ENCODE measurements at places on chromosomes 1 and 21.

GRCh38 chr1:53071167-53071865, 9.3 kb downstream of the PODN start:
- DNase-seq: no peak

- no peak for DNase-seq
Observed at GRCh38 chr1:89259283-89259971, 13.2 kb downstream of the GBP5 start.

DNA sequence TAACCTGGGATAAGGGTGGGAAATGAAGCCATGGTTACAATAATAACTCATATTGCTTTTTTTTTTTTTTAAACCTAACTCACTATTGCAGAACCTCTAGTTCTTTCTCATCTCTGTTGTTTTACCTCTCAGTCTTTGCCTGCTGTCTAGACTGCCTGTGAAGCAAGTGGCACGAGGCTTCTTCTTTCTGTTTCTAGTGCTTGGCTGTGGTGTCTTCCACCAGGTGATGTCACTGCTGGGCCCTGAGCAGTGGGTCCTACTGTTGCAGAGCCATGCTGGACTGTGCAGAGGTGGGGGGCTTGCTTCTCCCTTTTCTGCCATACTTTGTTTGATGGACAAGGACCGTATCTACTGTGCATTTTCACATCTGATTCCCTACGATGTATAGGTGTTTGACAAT, 51.7 kb downstream of the ZNF326 start:
- DNase-seq: no peak

DNA sequence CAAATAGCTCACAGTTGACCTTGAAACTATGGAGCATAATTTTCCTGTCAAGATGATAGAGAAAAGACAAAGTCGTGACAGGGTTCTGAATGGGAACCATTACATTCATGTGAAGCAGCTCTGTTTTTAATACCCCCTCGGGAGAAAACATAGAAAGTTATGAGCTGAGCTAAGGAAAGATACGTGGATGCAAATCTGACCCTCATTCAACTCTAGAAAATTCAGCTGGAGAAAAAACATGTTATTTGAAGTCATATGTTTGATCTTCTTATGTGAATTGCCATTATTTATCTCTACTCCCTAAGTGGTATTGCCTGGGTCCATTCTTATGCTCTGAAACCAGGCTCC, 48.0 kb upstream of the LRRC52 start:
- DNase-seq: no peak

- no peak for DNase-seq
Observed at GRCh38 chr21:44926331-44927101, 5.8 kb upstream of the ITGB2 start.

DNA sequence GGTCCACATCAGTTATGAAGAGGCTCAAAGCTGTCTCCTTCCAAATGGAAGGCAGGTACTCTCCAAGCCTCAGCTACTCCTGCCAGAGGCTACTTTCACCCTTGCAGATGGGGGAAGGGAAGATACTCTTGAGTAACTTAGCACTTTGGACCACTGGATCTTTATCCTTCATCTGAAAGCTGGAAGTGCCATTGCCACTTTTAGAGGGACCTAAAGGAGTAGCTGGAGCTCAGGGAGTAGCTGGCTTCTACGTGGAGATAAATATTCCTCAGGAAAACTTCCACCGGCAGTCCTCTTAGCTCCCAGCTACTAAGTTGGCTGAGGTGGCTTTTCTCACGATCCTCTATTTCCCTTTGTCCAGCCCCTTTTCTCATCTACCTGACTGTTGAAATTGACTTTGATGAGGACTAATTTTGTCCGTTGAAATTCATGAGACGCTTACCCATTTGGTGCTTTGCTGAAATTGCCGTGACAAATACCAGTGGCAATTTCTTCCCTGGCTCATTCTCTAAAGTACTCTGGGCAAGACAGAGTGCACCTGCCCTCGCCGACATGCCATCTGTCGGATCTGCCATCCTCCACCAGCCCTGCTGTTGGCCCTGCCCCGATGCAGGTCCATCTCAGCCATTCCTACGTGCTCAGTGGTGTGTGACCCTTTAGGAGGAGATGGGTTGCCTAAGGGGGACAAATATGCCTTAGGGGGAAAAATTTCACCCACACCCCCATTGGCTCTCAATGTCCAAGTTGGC, 13.6 kb downstream of the IGSF21 start:
- no peak for DNase-seq

DNA sequence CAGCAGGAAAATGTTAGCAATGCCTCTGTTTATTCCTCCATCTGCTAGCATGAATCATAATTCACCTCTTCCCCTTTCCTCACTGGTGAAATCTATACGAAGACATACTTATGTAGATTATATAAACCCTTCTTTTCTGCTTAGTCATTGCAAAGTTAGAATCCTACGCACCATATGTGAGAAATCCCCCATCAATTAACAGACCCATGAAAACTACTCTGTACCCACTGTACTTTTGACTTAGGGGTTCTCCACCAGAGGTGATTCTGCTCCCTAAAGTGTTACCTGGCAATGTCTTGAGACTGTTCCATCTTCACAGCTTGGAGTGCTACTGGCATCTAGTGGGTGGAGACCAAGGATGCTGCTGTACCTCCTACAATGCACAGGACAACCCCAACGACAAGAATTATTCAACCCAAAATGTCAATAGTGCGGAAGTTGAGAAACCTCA, 49.6 kb upstream of the KCTD3 start:
- no peak for DNase-seq

DNA sequence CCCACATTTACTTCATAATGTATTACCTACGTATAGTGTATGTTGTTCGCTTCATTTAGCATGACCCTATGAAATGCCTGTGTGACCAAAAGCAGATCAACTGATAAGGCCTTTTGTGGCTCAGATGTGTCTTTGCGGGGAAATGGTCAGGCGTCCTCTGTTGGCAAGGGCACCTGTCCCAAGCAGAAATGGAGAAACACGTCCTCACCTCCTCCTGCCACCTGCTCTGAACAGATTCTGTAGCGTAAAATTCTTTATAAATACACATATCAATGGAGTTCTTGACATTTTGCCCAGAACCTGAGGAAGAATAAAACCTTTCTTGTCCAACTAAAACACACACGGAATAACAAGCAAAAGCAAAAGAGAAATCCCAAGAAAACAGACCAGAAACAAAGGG, 417.9 kb downstream of the KIF26B start:
- no peak for DNase-seq

GRCh38 chr1:213326281-213327016, 275.4 kb downstream of the RPS6KC1 start:
- no peak for DNase-seq

GRCh38 chr1:91505086-91505485, 4.4 kb downstream of the CDC7 start:
- no peak for DNase-seq

- no peak for DNase-seq
Observed at GRCh38 chr1:223411309-223411708, 18.1 kb downstream of the CCDC185 start.

- DNase-seq: no peak
Observed at GRCh38 chr1:215146240-215146975, 63.9 kb downstream of the KCNK2 start.

GRCh38 chr1:72530646-72531045, 248.3 kb upstream of the NEGR1 start:
- DNase-seq: no peak

All from stimulated activated CD8-positive, alpha-beta memory T cell treated with anti-CD3 and anti-CD28 coated beads, Interleukin-4, amount 100 ng/mL, for 4 hours (primary cell).